Stimulated activated CD8-positive, alpha-beta memory T cell treated with anti-CD3 and anti-CD28 coated beads, Interleukin-12 subunit alpha, Interleukin-12 subunit beta, amount 100 ng/mL, for 1 hour (primary cell): ENCODE measurements at places on chromosomes 4 and X.

DNA sequence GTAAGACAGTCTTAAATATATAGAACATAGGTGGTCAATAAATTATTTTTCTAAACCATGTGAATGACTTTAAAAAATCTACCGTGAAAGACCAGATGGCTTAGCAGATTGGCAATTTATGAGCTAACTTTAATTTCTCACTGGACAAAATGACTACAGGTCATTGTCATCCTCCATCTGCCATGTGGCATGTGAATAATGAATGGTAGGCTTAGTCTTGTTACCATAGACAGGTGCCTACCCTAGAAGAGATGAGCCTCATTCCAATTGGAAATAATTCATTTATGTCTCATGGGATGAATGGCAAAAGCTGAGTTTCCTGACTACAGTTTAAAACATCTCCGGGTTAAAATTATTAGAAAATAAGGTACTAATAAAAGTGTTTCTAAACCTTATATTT is 1043.3 kb downstream of the FAT4 start:
- DNase-seq: no peak

GRCh38 chr4:175017751-175018150 is 99.6 kb downstream of the ADAM29 start:
- no peak for DNase-seq

DNA sequence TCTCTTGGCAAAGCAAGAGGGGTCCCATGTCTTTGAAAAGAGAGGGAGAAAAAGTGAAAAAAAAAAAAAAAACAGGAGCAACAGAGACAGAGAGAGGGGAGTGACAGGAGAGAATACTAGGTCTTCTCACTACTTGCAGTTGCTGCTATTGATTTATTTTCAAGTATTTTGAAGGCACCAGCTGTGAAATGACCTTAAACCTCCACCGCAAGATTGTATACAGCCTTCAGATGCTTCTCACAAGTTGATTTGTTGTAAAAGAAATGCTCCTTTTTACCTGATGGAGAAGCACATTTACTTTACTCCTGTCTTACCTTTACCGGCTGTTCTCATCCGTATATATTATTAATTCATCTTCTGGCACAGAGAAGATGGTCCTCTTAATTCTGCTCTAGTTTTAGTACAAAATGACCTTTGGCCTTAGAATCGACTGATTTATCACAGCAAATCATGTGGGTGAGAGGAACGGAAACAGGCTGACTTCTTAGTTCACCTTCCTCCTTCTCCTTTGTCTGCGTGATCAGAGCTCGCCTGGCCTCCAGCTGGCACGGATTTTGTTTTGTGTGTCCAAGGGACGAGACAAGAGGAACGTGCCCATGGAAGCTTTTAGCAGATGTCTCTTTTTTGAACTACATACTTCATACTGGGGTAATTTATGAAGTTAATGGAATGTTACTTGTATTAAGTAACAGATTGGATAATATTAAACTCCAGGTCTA is 82.4 kb upstream of the PACRGL start:
- DNase-seq: no peak

GRCh38 chrX:71251466-71251973 is 2.4 kb downstream of the ZMYM3 start:
- DNase-seq: no peak

GRCh38 chr4:118813561-118813960 is 22.4 kb downstream of the SEC24D start:
- no peak for DNase-seq

- DNase-seq: no peak
Measured at GRCh38 chr4:41880840-41881831, 54.1 kb upstream of the TMEM33 start.

GRCh38 chrX:118614150-118614549 is 113.3 kb upstream of the IL13RA1 start:
- DNase-seq: no peak

DNA sequence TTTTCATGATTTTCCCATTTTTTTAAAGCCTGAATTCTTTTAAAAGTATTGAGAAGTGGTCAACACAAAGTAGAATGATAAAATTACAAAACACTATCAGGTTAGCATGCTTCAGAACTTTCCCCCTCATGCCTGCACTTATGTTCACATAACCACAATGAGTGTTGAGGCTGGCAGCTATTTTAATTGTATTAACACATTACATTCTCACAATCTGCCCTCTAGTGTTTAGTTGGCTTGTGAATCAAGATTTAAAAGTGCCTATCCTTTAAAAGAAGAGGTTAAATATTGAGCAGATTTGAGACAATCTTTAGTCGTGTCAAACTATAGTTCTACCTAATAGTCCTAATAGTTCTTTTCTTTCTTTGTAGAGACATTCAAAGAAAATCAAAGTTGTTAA is 93.6 kb upstream of the NAP1L5 start:
- no peak for DNase-seq

DNA sequence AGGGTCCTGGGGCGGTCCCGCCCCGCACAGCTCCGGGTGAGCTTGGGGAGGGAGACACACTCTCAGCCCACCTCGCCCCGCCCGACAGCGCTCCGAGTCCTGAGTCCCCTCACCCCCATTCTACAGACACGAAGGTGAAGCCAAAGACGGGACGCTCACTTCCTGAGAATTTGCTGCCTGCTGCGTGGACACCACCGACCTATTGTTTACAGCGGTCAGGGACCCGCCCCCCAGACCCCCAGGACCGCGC is 796 bp upstream of the ZNF141 start:
- no peak for DNase-seq

GRCh38 chr4:150322646-150323045 is 244.4 kb downstream of the DCLK2 start:
- no peak for DNase-seq

GRCh38 chr4:47669946-47670345 is 167.9 kb downstream of the CORIN start:
- no peak for DNase-seq

- no peak for DNase-seq
Measured at GRCh38 chr4:25865586-25865985, 2.8 kb upstream of the SEL1L3 start.
